Gastroesophageal sphincter (tissue), 4 donors: ENCODE measurements at places on chromosomes 16 and 17. TPM values are rescaled to one million over a fixed set of nuclear protein-coding genes. Genes with fewer than 3 reads are reported as not detected.

- ATAC-seq: peak; percentile 11
Observed at GRCh38 chr16:30076276-30076791, 540 bp downstream of the PPP4C start.

DNA sequence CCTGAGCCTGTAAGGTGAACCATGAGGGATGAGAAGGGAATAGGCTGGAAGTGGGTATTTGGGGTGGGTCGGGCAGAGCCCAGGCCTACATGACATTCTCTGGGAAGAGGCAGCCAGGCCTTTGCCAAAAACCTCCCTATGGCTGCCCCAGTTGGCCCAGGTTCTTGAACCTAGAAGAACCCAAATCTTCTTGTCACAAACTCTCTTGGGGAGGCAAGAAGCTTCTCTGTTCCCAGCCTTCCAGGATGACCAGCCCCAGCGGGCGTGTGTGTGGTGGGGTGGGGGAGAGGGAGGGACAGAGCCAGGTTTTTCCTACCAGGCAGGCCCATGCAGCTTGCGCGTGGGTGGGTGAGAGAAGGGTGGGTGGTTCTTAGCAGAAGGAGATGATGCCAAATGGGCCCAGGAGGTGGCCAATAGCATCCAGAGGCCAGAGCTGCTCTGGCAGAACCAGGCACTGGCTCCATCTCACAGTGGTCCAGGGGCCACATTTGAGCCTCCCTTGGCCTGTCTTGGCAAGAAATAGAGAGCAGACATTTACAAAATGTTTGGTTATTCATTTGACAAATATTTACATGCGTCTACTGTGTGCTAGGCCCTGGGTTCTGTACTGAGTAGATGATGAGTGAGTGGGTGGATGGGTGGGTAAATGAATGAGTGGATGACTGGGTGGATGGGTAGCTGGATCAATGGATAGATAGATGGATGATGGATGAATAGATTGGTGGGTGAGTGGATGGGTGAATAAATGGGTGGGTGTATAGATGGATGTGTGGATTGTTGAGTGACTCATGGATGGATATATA, 44.3 kb upstream of the PLCG2 start:
- ATAC-seq: no peak

Gene KRTAP4-5
- not detected for total RNA-seq

- no peak for ATAC-seq
Observed at GRCh38 chr17:79833110-79833450, 6.2 kb downstream of the CBX4 start.

Gene DGKE
- total RNA-seq: 9.6 TPM

- no peak for ATAC-seq
Observed at GRCh38 chr17:74212209-74212912, 1.0 kb upstream of the TTYH2 start.

DNA sequence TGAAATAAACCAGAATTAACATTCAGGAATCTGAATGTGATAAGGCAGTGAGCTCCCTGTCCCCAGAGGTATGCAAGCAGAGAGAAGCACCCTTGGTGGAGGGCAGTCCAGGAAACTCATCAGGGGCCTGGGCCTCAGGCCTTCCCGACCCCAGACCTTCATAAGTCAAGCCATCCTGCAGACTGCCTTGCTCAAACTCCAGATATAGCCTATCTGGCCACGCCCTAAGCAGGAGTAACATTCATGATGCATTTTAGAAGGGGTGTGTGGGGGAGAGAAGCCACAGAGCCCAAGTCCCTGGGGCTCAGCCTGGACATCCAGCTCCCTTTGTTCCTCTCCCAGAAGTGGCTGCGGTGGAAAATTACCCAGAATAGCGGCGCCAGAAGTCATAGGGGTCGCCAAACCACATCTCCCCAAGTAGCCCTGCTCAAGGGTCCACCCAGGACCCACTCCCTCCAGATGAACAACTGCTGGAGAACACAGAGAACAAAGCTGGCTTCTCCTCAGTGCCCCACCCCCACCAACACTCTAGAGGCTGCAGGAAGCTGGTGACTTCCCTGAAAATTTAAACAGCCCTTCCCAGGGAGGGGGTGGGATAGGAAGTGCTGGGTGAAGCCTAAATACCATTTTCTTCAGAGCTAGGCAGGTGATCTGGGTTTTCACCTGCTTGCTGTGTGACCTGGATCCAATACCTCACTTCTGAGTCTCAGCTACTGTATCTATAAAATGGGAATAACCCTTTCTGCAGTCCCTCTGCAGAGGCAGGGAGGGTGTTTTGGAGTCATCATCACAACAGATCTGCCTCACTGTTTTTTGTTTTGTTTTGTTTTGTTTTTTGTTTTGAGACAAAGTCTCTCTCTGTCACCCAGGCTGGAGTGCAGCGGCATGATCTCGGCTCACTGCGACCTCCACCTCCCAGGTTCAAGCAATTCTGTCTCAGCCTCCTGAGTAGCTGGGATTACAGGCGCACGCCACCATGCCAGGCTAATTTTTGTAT, 1.5 kb upstream of the SREBF1 start:
- ATAC-seq: no peak

DNA sequence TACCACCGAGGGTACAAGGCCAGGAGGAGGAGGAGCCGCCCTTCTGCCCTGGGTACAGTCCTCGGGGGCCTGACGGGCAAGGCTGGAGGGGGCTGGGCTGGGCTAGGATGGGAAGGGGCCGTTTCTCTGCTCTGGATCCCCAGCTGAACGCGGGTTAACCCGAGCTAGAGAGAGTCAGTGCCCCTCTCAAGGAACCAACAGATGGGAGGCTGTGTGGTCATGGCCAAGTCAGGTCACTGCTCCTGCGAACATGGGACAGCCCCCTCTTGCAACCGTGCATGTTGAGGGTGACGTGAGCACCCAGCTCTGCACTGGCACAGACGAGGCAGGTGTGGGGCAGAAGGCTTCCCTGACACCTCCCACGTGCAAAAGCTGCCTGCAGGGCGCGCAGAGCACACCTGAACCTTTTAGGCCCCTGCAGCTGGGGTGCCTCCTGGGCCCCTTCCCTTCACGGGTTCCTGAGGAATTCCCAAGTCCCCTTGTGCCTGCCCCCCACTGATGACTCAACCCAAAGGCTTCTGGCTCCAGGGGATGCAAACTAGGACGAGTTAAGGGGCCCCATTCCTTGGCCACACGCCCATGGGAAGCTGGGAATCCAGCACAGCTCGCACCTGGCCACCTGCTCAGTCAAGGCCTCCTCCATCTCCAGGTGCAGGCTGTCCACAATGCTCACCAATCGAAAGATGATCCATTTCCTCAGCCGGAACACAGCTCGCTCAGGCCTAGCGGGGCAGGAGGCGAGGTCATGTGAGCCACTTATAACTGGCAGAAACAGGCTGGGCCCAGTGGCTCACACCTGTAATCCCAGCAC, 6.3 kb downstream of the MYBBP1A start:
- ATAC-seq: no peak

Gene KRTAP16-1
- not detected for total RNA-seq

- ATAC-seq: no peak
Observed at GRCh38 chr17:60630352-60630751, 30.4 kb downstream of the PPM1D start.

Gene CPHXL2
- not detected for total RNA-seq

- no peak for ATAC-seq
Observed at GRCh38 chr17:7854078-7854777, 638 bp upstream of the TMEM88 start.

Gene SYT17
- 7.3 TPM for total RNA-seq

Gene GNAO1
- total RNA-seq: 21.0 TPM

DNA sequence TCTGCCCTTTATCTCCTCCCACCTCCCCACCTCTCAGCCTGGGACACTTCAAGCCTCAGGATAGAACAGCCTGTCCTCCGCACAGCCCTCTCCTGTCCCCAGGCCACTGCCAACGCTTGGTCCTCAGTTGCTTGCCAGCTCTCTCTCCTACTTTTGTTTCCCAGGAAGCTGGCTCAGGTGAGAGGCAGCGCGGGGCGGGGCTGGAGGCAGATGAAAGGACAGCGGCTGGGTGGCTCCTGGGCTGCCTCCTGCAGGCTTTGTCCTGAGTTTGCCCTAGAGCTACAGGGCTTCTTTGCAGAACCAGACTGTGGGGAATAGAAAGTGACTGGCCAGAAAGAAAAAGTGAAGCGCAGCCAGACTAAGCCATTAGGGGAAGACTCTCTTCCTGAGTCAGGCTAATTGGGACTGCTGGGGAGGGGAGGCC, 48.2 kb upstream of the CDC42EP4 start:
- ATAC-seq: no peak

DNA sequence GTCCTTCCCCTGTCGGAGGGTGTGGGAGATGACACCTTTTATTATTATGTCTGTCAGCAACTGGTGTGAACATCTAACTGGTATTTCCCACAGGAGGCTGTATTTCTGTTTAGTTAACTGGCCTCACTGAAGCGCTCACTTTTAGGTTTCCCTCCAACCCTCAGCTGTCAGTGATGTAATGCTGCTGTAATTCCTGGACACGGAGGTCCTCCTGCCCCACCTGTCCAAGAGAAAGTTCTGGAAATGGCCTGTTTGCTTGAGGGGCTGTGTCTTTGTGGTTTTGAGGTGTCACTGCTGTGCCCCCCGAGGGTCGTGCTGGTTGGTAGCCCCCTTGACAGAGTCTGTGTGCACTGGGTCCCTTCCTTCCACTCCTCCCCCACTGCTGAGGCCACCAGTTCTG, 11.5 kb downstream of the KCNJ12 start:
- no peak for ATAC-seq

GRCh38 chr17:18256351-18256750, 2.2 kb downstream of the FLII start:
- no peak for ATAC-seq

Gene METTL23
- 52.6 TPM for total RNA-seq

Gene CIBAR2
- total RNA-seq: not detected

Gene CHST5
- not detected for total RNA-seq

DNA sequence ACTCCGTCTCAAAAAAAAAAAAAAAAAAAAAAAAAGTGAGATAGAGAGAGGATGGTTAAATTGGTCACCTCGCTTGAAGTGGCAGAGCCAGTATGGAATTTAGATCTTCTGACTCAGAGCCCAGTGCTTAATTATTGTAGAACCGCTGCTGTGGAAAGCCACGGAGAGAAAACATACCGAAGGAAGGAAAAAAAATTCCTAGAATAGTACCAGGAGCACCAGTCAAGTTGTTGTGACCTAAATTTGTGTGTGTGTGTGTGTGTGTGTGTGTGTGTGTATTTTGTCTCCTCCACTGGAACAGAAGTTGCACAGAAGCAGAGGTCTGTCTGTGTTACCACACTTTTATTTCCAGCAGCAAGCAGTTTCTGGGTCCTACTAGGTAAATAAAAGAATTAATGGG, 10.6 kb upstream of the NUP85 start:
- no peak for ATAC-seq

GRCh38 chr17:46979147-46979863, at the start of gene RPRML:
TSS of gene RPRML (minus strand) at chr17:46979253. CDS start at chr17:46979007, 246 bp downstream.
- ATAC-seq: peak; percentile 51

DNA sequence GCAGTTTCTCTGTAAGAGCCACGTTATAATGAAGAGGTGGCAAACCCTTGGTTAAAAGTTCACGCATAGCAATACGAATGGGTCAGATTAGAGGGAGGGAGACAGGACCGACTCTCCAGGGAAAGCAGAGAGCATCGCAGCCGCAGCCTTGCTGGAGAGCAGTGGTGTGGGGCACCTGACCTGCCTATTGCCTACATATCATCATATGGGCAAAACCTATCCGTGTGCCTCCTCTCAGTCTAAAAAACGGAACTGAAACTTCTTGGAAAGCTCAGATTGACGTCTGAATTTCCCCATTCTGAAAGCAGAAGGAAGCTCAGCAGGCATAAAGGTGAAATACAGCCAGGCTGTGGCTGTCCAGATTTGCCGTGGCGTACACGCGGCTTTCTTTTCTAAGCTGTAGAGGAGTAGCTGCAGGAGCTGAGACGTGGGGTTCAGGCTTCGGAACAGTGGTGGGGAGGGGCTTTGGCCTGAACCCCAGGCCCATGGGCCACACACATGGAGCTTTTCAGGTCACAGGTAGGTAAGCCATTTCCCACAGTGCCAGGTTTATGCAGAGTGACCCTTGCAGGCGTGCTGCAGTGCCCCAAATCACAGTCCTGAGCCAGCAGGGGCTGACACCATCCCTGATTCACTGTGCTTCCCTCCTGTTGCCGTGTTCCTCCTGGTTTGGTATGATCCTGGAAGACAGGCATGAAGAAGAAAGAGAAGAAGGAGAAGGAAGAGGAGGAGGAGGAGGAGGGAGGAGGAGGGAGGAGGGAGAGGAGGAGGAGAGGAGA, 41.6 kb upstream of the TNRC6C start:
- peak; percentile 25 for ATAC-seq

DNA sequence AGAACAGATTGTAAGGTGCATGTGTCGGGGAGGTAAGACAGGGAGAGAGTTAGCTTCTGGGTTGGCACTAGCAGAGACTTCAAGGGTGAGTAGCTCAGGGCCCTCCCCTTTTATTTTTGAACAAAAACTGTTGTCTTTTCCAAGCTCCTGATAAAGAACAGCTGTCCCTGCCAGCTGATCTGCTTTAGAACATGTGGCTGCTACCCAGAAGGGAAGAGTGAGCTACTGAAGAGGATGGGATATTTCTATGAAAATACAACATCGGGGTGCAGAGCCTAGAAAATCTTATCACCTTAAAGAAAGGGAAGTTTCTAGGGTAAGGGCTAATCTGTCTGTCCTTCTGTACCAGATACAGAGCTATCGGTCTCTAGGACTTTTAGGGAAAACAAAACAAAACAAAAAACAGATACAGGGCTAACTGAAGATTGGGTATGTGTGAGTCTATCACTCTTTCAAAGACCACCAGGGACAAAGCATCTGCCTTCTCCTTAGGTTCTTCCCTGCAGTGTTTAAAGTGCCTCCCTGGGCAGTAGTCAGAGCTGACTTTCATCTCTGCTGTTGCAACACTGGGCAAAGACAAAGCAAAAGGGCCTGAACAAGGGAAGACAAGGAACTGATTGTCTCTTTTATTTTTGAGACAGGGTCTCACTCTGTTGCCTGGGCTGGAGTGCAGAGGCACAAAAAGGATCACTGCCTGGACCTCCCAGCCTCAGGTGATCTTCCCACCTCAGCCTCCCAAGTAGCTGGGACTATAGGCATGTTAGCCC, 5.0 kb upstream of the DHRS13 start:
- peak; percentile 51 for ATAC-seq

DNA sequence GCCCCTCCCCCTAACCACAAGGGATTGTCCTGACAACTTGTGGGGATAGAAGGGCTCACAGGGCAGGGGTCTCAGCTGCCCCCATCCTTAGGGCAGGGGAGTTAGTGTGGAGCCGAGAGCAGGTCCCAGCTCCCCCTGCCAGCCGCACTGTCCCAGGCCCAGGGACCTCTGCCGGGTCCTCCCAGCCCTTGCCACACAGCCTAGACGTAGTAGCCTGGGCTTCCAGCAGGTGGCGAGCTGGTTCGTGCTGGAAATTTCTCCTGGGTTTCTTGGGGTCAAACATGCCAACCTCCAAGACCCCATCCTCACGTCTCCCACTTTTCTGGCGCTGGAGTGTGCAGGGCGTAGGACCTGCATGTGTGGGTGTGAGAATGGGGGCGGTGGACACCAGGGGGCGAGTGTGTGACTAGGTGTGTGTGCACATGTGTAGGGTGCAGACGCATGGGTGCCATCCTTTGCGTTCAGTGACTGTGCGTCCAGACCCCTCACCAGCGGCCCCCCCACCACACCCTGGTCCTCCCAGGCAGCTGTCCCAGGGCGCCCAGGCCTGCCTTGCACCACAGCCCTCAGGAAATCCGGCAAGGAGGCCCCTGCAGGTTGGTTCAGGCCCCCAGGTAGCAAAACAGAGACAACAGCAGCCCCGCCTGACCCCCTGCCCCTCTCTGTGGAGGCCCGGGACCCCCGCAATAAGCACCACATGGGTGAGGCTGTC, 29.5 kb downstream of the SBK1 start:
- no peak for ATAC-seq

GRCh38 chr17:29791336-29792080, 138.5 kb downstream of the SSH2 start:
- no peak for ATAC-seq
